ENCODE measurements at places on chromosomes 12 and 14.

GRCh38 chr12:46485853-46486252 lies 113.3 kb upstream of the SLC38A2 start:
- no peak for DNase-seq

DNA sequence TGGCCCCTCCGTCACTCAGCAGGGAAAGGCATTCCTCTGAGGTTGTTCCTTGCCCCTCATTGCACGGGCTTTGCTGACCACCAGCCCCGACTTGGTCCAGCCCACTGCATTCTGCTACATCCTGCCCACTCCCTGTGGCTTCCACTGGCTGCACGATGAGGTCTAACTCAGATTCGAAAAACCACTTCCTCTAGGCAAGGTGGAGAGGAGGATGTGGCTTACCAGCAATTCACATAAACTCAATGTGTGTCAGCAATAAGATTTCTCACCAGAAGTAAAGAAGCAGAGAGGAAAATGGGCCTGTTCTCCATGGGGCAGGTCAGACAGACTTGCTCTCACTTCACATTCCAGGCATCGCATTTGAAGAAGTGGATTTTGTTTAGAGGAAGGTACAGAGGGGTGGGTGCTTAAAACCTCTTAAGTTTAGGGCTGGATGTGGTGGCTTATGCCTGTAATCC lies 14.7 kb downstream of the GPR68 start:
- no peak for DNase-seq

- no peak for DNase-seq
Measured at GRCh38 chr14:89348722-89349121, 68.3 kb downstream of the FOXN3 start.

DNA sequence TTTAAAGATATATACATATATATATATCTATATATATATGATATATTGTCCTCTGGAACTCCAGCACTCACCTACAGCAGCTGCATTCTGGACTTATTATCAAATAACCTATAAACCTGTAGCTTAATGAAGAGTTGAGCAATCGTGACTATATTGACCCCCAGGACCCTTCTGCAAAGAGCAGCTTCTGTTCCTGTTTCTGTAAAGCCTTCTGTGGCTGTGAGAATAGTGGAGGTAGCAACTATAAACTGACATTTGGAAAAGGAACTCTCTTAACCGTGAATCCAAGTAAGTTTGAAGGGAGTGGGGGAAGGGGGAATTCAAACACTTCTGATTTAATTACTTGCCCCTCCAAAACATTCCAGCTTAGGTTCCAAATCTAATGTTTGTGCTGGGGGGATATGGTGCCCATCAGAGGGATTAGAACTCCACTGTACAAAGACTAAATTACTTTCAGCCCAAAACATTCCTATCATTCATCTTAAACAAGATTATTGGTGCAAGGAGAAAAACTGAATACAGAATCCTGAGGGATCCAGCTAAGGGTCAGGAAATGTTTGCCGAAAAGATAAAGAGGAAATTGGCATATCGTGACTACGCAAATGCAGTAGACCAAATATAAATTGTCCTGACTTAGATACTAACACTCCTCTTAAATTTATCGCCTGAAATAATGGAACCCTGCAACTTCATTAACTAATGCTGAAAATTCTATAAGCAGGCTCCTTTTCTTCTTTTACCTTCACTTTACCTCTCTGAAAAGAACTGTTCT lies 106.1 kb downstream of the DAD1 start:
- no peak for DNase-seq

DNA sequence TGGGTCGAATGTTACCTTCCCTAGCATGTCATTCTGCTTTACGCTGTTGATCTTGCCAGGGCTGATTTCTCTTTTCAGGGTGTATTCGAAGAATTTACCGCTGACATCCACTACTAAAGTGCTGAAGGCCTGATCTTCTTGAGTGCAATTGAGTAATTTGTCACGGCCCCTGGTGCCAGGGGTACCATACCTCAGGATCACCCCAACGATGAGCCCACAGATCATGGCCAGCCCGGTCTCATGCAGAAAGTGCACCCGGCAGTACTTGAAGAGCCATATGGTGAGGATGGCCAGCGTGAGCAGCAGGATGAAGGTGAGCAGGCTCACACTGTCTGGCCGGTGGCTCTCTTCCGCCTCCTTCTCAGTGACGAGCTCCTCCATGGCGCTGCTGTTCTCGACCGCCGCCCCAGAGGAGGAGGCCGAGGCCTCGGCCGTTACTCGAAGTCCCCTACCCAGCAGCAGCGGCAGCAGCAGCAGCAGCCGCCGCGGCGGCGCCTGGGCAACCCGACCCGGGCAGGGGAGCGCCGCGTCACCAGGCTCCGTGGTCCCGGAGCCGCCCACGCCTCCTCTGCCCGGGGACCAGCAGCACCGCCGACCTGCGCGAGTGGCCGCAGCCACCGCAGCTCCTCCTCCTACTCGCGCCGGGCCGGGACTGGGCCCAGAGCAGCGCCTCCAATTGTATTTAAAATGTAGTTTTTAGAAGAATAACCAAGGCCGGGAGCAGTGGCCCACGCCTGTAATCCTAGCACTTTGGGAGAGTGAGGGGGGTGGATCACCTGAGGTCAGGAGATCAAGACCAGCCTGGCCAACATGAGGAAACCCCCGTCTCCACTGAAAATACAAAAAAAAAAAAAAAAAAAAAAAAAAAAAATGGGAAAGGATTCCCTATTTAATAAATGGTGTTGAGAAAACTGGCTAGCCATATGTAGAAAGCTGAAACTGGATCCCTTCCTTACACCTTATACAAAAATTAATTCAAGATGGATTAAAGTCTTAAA lies 58.5 kb upstream of the TMPO start:
- peak; percentile 71 for DNase-seq

GRCh38 chr12:27505761-27506160 lies 18.2 kb upstream of the PPFIBP1 start:
- DNase-seq: no peak

- peak; percentile 71 for DNase-seq
Measured at GRCh38 chr14:99605299-99605961, 1.4 kb upstream of the CCDC85C start.

GRCh38 chr12:52018433-52019112 lies 11.8 kb downstream of the TAMALIN start:
- DNase-seq: no peak

GRCh38 chr14:63642229-63642611 lies 549 bp upstream of the WDR89 start:
- peak; percentile 97 for DNase-seq

- peak; percentile 96 for DNase-seq
Measured at GRCh38 chr14:23306412-23307145, at the start of gene BCL2L2. Gene BCL2L2, plus strand, starts transcription at chr14:23306833. Its CDS starts 935 bp downstream, at chr14:23307768.

DNA sequence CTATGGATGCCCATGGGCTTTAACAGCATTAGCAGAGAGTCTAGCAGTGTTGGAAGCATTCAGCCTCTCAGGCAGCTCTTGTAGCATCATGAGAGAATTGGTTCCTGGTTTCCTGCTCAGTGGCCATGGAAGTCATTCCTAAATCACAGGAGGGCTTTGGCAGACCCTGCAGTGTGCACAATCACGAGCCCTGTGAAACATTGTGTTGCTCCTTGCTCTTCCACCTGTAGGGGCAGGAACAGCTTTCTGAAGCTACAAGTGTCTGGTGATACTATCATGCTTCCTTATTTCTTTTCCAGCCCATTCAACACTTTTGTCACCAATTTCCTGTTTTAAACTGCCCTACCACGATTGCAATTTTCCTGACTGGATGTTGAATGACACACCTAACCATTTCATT lies 402.2 kb upstream of the USP15 start:
- no peak for DNase-seq

DNA sequence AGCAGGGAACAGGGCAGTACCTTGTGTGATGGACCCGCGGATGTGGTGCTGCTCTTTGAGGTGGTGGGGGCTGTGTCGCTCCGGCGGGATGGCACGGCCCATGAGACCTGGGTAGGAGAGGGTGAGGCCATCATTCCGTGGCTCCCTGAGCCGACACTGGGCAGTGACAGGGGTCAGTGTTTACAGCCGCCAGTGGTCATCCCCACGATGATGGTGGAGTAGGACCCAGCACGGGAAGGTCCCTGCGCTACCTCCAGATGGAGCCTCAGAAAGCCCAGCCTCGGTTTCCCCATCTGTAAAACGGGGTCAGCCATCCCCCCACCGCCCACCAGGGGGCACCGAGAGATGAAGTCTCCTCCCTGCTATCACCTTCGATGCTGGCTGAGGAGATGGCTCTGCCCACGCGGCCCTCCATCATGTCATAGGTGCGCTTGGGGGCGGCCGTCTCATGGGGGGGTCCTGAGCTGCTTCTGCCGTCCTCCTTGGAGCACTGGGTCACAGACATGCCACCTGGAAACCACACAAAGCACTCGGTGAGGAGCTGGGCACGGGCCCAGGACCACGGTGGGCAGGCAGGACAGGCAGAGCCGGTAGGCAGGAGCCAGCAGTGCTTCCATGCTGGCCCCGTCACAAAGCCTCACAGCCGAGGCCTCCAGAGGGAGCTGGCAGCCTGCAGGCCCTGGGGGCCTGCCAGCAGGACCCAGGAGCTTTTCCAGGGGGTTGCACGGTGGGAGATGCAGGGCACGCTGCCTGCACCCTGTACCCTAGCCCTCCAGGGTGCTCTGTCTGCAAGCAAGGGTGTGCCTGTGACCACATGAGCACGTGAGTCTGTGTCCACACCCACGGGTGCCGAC lies 53.1 kb downstream of the RFLNA start:
- DNase-seq: no peak

- no peak for DNase-seq
Measured at GRCh38 chr12:103020839-103021238, 63.4 kb downstream of the ASCL1 start.

DNA sequence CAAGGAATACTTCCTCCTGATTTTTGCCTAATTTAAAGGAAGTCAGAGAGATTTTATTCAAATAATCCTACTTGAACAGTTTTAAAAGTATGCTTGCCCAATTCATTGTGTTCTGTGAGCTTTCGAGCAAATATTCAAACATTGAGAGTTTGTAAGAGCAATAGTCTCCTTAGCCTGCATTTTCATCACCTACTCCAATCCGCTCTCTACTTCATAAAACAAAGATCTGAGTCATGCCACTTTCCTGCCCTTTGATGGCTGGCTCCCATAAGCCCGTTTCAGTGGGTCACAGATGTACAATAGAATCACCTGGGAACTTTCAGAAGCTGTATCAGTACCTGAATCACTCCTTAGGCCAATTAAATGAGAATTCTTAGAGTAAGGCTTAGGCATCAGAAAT lies 319.2 kb downstream of the PDZRN4 start:
- no peak for DNase-seq

- no peak for DNase-seq
Measured at GRCh38 chr12:46265102-46265501, 3.7 kb downstream of the SLC38A1 start.

DNA sequence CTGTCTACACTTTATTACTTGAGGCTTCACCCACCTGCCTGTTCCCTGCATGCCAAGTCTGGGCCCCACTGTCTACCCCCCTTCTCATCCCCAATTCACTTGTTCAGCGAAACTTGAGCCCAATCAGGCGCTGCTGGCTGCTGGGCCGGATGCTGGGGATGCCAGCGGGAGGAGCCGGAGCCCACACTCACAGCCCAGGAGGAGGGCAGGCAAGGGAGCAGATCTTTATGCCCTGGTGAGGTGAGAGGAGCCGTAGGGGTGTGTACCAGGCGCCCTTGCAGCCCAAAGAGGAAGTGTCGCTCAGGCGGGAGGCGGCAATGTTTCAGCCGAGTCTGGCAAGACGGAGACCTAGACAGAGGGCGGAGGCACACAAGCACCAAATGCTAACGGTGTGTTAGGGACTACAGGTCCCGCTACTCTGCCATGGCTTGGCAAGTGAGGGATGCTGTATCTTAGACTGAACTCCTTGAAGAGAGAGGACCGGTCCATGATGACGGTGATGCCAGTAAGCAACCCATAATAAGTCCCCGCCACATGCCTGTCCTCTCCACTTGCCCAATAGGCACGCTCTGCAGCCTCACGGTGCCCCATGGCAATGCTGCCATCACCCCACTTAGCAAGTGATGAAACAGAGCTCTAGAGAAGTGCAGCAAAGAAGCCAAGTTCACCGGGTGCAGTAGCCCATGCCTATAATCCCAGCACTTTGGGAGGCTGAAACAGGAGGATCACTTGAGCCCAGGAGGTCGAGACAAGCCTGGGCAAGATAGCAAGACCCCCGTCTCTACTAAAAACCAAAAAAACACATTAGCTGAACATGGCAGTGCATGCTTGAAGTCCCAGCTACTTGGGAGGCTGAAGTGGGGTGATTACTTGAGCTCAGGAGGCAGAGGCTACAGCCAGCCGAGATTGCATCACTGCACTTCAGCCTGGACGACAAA lies 41.6 kb downstream of the LRRC74A start:
- DNase-seq: no peak

DNA sequence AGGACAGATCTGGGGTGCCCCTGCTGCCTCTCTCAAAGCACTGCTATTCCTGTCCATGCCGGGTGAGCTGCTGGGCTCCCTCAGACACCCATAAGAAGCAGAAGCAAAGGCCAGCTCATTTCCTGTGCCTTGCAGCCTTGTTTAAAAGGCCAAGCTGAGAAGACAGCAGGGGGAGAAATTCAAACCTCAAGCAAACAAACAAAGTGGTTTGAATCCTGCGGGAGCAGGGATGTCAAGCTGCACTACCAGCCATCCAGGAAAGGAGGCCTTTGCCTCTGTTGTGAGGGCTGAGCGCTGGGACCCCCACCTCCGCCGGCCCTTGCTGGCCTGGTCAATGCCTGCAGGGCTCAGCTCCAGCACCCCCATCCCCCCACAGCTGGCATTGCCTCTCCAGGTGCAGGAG lies 176.5 kb downstream of the PIWIL1 start:
- no peak for DNase-seq

DNA sequence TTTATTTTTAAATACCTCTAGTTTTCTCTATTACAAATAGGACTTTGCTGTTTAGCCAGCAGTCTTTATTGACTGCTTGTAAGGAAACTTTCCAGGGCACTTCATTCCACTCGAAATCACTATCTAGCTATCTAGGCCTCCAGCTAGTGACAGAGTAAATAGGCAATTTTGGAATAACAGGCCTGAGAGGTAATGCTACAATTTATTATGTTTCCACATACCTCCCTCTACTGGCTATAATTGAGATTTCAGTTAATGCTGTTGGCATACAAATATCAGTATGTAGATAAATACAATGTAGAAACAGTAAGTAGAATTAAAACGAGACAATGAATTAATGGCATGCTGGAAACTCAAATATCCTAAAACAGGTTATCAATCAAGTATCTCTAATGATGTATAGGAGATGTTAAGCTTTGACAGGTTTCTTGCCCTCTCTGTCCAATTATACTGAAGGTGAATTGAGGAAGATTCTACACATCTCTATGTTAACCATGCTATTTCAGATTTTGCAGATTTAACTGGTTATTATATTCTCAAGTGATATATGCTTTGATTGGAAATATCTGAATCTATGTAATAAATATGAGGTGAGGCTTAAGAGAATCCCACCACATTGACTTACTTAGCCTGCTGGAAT lies 7.2 kb downstream of the DTD2 start:
- peak; percentile 65 for DNase-seq

- DNase-seq: peak; percentile 51
Measured at GRCh38 chr12:114163771-114164170, 197.6 kb upstream of the RBM19 start.
